ENCODE measurements at places on chromosomes 16 and 17.

DNA sequence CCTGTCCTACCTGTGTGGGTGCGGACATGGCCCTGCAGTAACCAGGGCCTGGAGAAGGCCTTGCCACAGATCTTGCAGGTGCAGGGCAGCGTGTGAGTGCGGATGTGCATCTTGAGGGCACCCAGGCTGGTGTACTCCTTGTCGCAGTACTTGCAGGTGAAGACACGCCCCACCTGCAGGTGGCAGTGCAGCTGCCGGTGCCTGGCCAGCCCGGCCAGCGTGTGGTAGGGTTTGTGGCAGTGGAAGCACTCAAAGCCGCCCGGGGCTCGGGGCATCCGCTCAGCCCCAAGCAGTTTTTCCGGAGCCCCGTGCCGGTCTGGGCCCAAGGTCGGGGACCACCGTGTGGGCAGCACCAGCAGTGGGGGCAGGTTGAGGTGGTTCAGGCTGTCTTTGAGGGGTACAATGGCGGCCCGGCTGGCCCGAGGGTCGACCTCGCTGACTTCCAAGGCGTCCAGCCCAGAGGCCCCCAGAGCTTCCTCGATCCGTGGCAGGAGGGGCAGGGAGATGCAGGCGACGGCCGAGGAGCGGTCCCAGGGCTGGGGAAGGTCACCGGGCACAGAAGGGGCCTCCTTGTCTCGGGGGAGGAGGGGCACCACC lies 5.1 kb downstream of the SNAI3 start:
- DNase-seq, result no peak

GRCh38 chr17:36931697-36932382 lies 5.4 kb upstream of the LHX1 start:
- no peak for DNase-seq

- DNase-seq, result no peak
These were observed 46.8 kb downstream of the ZFPM1 start for GRCh38 chr16:88499836-88500251.

- no peak for DNase-seq
These were observed 47.4 kb downstream of the PECAM1 start for GRCh38 chr17:64343071-64343774.

Measured in caudate nucleus (tissue), 63 donors.